ENCODE measurements at places on chromosomes 6 and 20.

DNA sequence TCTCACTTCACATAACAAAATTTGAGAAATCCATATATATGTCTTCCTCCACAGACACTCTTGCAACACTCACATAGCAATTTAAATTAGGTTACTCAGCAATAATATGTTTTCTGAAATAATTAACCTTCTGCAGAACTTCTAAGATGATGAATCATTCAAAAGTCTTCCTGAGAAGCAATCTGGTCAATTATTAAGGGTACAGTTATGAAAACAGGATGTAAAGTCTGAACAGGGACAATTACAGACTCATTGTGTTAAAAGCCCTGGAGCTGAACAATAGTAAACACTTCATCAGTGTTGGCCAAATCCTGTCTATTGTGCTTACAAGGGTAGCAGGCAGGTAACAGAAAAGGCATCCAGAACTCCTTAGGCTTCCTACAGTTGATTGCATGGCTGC, 75.4 kb downstream of the FILIP1 start:
- no peak for DNase-seq

DNA sequence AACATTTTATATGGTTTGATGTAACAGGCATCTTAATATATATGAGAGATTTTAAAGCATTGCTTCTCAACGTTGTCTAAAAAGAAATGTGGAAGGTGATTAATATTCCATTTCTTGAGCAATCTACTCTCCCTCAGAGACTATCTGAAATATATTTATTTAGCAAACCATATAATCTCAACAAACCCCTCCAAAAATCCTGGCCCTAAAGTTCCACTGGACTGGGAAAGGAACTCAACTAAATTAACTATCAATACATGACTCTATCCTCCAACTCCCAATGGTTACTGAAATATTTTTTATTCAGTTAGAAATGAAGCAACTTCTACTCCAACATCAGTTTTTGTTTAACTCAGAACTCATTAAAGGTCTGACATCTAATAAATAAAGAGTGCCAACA, 6.3 kb downstream of the TASP1 start:
- DNase-seq, result no peak

GRCh38 chr6:95280686-95281273, 296.6 kb upstream of the MANEA start:
- no peak for DNase-seq

- DNase-seq, result no peak
Measured at GRCh38 chr6:31304683-31305082, 32.8 kb upstream of the HLA-C start.

DNA sequence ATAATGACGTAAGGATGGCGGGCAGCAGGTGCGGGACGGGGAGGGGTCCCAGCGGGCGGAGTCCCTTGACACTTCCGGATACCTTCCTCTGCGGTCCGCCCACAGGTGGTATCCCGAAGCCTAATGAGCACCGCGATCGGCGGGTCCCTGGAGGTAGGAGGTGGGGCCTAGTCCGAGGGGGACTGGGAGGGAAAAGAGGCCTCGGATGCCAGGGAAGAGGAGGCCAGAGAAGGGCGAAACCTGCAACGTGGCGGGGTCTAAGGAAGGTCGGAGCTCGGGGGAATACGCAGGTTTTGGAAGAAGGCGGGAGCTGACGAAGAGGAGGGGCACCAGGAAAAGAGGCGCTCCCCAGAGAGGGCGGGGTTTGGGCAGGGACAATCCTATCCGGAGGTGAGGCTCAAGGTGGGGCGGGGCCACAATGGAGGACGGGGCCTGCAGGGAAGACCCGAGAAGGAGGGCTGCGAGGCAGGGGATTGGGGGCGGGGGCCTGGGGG, 3.7 kb downstream of the PRSS16 start:
- peak; percentile 48 for DNase-seq

DNA sequence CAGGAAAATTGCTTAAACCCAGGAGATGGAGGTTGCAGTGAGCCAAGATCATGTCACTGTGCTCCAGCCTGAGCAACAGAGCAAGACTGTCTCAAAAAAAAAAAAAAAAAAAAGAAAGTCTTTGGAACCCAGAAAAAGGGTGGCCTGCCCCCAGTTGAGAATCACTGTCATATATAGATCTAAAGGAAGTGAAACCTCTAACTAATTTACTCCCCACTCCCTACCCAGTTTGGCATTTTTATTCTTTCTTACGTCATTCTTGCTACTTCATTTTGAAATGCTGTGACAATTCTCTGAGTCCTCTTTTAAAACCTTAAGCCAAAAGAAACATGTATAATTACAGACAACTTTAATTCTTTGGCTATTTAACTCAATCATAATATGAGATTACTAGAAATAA, 254.8 kb downstream of the CDC5L start:
- no peak for DNase-seq

Data from stimulated activated CD4-positive, alpha-beta T cell treated with anti-CD3 and anti-CD28 coated beads, Interleukin-12 subunit alpha, Interleukin-12 subunit beta, amount 100 ng/mL, for 24 hours (primary cell).